ENCODE measurements at places on chromosomes 16 and 17.

- no peak for DNase-seq
Observed at GRCh38 chr17:19610879-19611278, 37.7 kb upstream of the ALDH3A2 start.

GRCh38 chr16:61243954-61244353 lies 792.3 kb downstream of the CDH8 start:
- DNase-seq: no peak

GRCh38 chr17:75824666-75825065 lies 19.5 kb downstream of the UNC13D start:
- DNase-seq: no peak

GRCh38 chr16:3004319-3004718 lies 8.4 kb upstream of the CLDN9 start:
- no peak for DNase-seq

DNA sequence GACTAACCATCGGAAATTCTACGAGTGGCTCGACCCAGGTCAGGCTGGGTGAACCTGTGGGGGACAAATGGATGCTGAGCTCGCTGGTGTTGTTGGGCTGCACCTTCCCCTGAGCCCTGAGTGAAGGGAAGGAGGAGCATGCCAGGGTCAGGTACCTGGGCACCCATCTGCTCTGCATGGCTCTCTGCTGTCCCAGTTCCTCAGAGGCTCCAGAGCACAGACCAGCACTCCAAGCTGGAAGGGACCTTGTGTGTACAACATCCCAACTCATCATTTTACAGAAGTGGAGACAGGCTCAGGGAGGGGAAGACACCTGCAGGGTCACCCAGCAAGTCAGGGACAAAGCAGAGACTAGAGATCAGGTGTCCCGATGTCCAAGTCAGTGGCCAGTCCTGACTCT lies 84.9 kb upstream of the NLRP1 start:
- DNase-seq: no peak
